Right cardiac atrium (tissue), 5 donors: ENCODE measurements at places on chromosomes 11 and 22.

- no peak for DNase-seq
Observed at GRCh38 chr22:33770723-33771122, 149.6 kb downstream of the LARGE1 start.

GRCh38 chr11:36372101-36372771 is 76.1 kb downstream of the PRR5L start:
- DNase-seq: no peak

GRCh38 chr11:130070846-130071200 is 1.1 kb downstream of the APLP2 start:
- peak; percentile 60 for DNase-seq

GRCh38 chr11:21628641-21629040 is 564.2 kb upstream of the ANO5 start:
- DNase-seq: no peak

- DNase-seq: no peak
Observed at GRCh38 chr22:19605508-19606331, 81.5 kb upstream of the CLDN5 start.
